ENCODE measurements at places on chromosomes 7 and 10.

- DNase-seq: no peak
Measured at GRCh38 chr7:125316466-125316865, 386.8 kb upstream of the POT1 start.

GRCh38 chr10:78756604-78757343 lies 312.0 kb upstream of the ZMIZ1 start:
- DNase-seq: peak; percentile 80

DNA sequence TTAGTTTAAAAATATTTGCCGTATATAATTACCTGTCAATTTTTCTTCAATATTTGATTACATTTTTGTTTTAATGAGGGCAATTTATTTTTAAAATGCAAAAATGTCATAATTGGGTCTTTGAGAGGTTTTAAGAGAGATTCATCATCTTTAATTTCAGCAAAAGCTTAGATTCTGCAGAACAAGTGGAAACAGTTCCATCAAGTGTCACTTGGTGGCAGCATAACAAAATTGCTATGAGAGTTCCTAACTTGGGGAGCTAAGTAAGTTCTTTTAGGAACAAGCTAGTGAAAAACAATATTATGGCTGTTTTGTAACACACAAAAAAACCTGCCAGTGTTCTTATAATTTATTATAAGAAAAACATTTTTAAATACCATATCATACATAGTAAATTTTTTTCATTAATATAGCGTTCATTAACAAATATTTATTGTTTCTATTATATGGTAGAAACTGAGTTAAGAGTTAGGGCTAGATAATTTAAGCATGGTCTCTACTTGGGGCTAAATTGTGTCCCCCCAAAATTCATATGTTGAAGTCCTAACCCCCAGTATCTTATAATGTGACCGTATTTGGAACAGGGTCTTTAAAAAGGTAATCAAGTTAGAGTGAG lies 155.2 kb downstream of the MAGI2 start:
- DNase-seq: no peak

DNA sequence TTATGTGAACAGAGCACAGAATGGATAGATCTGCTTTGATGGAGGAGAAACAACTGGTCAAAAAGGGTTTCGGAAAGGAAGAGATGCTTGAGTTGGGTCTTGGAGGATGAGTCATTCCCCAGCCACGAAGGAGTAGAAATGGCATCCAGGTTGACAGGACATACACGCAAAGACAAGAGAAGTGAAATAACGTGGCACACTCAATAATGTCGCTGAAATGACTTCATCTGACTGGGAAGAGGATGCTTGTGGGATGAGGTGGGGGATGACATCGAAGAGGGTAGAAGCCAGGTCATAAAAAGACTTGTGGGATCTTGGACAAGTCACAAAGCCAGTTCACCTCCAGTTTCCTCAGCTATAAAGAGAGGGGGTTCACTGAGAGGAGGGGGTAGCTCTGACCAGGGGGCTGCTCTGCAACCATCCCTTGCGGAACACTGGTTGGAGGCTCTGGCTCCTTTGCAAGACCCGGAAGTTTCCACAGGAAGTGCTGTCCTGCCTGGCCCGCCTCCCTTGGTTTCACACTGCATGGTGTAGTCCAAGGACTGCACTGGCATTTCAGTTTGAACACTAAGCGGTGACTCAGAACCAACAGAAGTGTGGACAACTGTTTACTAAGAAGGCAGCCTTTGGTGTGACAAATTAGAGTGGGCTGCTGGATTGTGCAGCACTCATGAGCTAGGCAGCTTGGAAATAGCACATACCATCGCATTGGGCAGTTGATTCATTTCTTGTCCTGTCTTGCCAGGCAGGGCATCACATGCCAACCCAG lies 189.9 kb upstream of the ADO start:
- no peak for DNase-seq

DNA sequence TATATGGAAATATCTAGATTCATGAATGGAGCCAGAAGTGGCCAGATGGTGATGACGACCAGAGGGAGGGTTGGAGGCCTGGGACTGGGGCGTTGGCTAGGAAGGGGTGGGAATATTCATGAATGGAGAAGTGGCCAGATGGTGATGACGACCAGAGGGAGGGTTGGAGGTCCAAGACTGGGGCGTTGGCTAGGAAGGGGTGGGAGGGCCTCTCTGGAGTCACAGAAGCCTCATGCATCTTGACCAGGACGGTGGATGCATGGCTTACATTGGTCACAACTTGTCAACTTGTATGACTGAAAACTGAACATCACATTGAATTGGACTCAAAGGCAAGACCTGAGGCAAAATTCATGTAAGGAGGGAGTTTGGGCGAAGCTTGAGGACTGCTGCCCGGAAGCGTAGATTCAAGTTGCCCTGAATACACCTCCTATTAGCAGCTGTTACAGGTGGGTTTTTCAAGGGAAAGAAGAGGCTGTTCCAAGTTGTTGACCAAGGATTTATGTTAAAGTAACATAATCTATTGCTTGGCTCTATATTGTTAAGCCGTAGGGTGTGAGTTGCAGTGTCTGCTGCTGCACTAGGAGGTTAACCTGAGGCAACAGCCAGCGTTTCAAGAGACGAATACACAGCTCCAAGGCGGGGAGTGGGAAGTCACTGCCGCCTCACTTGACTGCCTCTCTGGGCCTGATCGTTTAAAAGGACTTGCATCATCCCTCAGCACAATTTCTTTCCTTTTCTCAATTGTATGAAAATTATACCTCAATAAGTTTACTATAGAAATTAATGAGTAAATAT lies 55.1 kb upstream of the FAM20C start:
- no peak for DNase-seq

DNA sequence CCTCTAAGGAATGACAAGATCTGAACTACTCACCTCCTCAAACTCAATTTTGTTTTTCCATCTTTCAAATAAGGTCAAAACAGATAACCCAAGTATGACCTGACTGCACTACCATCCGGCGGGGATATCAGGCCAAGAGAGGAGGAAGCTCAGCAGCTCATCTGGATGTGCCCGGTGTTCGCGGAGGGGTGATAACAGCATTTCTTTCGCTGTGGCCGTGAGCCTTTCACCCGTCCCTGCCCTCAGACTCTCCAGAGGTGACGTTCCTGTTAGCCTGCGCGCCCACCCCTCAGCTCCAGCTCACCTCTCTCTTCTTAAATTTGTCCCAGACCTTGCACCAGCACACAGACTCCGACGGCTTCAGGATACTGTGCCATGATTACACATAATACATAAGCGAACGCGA lies 526 bp downstream of the ZNF248 start:
- DNase-seq: no peak
